RCC 7860 (cell line): ENCODE measurements at places on chromosomes 11 and 22.
A peak's percentile ranks its signal among the peaks of the same experiment; 100 is the strongest.

DNA sequence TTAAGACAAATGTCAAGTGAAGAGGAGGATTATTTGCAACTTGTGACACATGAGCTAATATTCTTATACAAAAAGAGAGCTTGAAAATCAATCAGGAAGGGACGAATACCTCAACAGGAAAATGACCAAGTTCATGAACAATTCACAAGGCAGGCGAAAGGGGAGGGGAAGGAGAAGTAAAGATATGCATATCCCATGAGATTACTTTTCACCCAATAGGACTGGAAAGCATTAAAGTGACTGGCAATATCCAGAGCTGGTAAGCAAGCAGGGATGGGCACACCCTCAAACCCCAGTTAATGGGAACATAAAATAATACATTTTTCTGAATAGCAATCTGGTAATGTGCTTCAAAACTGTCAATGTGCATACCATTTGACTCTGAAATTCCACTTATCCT is 129.5 kb downstream of the SLC1A2 start:
- peak; percentile 52 for DNase-seq

GRCh38 chr11:1873048-1873812 is 18.5 kb downstream of the PRR33 start:
- peak; percentile 29 for DNase-seq

- no peak for DNase-seq
Measured at GRCh38 chr11:120657306-120658070, 145.9 kb downstream of the GRIK4 start.

DNA sequence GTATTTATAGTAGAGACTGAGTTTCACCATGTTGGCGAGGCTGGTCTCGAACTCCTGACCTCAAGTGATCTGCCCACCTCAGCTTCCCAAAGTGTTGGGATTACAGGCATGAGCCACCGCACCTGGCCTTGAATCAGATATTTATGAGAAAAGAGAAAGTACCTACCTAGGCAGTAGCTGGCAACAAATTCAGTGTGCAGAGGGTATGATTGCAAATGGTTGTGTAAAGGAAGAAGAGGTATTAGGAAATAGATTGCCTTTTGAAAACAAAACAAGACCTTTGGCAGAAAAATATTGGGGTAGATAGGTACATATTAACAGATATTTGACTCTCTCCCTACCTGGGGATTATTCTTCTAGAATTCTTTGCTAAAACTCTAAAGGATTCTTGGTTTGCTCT is 38.5 kb upstream of the LIN7C start:
- DNase-seq: no peak

DNA sequence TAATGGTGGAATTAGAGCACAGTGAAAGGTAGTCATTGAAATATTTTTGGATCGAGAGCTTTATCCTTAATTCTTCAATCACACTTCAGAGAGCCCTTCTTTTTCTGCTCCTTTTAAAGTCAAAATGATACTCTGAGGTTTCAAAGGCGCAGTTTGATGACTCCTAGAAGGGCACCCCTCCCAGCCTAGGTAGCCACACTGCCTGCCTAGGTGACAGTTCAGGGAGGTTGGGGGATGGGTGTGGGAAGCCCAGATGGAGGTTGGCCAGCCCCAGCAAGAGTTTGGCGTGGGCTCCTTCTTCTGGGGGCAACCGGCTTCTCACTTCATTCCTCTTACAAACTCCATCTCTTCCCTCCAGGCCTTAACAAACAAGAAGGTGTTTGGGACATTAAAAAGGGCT is 28.6 kb upstream of the PHF21A start:
- DNase-seq: no peak
